ENCODE measurements at places on chromosomes 1 and 21. TPM values are rescaled to one million over a fixed set of nuclear protein-coding genes. Genes with fewer than 3 reads are reported as not detected.

SPATA45 gene
- not detected for total RNA-seq

FMO3 gene
- not detected for total RNA-seq

LRP8 gene
- 10.7 TPM for total RNA-seq

RIPK4 gene
- total RNA-seq: 0.28 TPM

MAP10 gene
- 1.8 TPM for total RNA-seq

HSD11B1 gene
- total RNA-seq: 1.2 TPM
